ENCODE measurements at places on chromosomes 5 and 9.

DNA sequence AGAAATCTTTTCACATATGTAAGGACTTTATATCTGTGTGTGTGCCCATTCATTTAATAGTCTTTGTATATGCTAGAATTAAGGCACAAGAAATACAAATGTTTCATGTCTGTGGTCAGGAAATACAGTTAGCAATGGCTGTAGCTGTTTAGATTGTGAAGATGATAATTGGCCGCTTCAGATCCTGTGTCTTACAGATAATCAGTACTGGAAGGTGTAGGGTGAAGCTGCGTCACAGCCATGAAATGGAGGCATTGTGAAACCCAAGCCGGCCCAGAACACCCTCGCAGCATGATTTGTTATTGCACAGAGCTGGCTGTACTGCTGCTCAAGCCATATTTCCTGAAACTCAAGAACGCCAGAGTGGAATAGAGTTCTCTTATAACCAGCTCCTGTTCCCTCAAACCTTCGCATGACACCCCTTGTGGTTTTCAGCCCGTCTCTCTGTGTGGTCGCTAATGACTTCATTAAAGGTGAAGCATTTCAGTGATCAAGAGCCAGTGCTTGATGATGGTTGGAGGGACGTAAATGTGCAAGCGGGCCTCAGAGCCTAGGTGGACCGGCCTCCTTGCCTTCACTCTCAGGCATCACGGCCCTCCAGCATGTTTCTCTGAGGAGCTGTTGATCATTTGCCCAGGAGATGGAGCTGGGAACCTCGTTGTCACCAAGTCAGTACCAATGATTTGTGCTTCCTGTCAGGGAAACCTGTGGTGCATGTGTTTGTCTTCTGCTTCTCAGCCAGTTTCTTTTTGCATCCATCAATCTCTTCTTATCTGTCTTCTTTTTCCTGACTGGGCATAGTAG is 80.1 kb downstream of the F2RL2 start:
- DNase-seq = no peak

- no peak for DNase-seq
Observed at GRCh38 chr5:108720391-108720790, 27.3 kb upstream of the FER start.

DNA sequence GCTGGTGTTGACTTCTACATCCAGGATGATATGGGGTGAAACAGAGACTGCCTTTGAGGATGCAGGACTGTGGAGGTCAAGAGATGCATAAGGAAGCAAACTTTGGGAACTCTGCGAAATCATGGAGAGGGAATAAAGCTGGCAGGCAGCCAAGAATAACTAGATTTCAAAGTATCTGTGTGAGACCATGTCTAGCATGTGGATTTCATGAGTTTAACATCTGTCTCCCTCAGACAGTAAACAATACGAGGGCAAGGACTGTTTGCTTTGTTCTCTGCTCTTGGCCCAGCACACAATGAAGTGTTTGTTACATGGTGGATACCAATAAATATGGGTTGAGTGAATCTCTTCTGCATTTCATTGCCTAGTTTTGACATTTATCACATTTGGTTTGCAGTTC is 71.3 kb downstream of the RASEF start:
- no peak for DNase-seq

- DNase-seq = no peak
Observed at GRCh38 chr5:158889007-158889406, 210.7 kb downstream of the EBF1 start.

GRCh38 chr9:89021154-89021803 is 30.0 kb downstream of the S1PR3 start:
- DNase-seq = peak; percentile 60

GRCh38 chr5:11955331-11955730 is 51.1 kb upstream of the CTNND2 start:
- DNase-seq = no peak

GRCh38 chr9:38621434-38622287 is 1.3 kb upstream of the ANKRD18A start:
- no peak for DNase-seq

DNA sequence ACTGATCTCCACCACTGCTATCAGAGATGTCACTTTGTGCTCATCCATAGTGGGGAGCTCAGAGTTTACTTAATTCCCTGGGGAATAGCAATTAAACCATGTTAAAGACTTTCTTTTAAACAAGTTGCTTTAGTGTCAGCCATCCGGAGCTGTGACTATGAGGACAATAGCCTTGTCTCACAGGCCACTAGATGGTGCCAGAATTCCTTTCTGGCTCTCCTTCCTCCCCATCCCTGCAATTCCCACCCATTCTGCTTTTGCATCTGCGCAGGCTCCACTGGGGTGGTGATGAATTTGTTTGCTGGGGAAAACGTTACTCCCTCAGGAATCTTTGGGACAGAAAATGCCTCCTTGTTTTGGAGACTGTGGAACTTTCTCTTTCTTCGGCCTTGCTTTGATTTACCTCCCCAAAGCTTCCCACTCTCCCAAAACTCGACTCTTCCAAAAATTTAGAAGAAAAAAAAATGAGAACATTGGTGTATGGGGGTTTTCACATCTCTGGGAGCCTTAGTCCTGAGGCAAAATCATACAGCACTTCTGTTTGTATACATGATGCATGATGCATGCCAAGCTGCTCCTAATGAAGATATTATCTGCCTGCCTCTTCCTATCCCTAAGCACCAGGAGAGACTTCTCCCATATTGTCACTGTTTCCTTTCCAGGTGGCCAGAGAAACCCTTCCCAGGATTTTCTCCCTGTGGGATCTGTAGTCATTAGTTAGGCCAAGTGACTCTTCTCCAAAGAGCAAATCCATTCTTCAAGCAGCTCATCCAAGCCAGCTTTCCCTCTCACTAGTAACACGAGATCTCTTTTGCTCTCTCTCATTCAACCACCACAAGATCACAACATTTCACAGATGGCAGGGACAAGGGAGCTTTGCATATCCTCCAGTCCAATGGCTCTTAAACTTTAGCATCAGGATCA is 466.1 kb downstream of the TLR4 start:
- DNase-seq = peak; percentile 30

GRCh38 chr9:31137176-31138160 is 1247.0 kb upstream of the ACO1 start:
- peak; percentile 23 for DNase-seq

- no peak for DNase-seq
Observed at GRCh38 chr5:42404366-42404765, 18.9 kb upstream of the GHR start.

- no peak for DNase-seq
Observed at GRCh38 chr5:61362796-61363368, 30.8 kb downstream of the ZSWIM6 start.

GRCh38 chr9:135032041-135032835 is 55.2 kb upstream of the OLFM1 start:
- DNase-seq = no peak

GRCh38 chr9:95773053-95773418 is 102.5 kb upstream of the ERCC6L2 start:
- DNase-seq = no peak

DNA sequence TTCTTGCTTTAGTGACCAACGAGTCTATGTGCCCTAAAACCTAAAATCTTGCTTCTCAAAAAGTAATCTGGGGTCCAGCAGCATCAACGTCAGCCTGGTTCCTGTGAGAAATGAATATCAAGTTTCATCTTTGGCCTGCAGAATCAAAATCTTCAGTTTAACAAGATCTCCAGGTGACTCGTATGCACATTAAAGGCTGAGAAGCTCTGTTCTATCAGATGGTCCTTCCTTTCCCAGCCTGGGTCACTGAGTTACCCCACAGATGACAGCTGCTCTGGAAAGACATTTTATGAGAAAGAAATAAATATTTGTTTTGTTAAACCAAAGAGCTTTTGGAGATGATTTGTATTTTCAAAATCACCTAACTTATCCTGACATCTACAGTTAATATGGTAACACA is 75.8 kb downstream of the ADAMTSL1 start:
- no peak for DNase-seq

GRCh38 chr9:130892477-130893304 is 3.9 kb downstream of the QRFP start:
- DNase-seq = no peak

DNA sequence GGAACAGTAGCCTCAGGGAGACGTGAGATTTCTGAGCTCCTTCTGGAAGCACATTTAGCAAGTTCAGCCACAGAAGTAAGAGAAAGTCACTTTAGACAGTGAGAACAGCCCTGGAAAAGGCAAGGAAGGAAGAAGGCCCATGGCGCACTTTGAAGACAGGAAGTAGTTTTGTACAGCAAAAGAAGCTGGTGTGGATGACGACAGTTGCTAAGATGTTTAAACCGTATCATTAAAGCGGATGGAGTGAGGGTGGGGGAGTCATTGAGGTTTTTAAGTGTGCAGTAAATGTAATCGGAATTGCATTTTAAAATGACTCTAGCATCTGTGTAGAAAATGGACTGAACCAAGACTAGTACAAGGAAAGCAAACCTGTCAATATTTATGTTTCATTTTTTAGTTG is 15.3 kb upstream of the TRPM3 start:
- no peak for DNase-seq

- no peak for DNase-seq
Observed at GRCh38 chr5:140840978-140841962, at the start of gene PCDHA8. Gene PCDHA8, plus strand, starts transcription at chr5:140841187. Its CDS starts 135 bp downstream, at chr5:140841322.

- DNase-seq = peak; percentile 44
Observed at GRCh38 chr5:96807075-96807654, 580 bp downstream of the ERAP1 start.

DNA sequence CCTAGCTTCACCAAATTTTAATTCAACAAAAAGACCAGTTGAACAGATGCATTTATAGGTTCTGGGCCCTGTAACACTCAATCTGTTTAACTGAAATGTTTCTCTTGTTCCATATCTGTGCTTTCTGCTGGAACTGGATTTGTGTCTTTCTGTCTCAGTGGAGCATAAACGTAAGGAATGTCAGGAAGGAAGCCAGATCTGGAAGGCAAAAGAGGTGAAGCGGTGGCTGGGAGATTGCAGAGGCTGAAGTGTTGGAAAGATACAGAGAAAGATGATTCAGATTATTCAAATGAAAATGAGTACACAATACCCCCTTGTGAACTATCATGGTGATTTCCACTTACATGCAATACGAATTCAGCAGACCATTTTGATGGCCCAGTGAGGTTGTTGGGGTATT is 406.8 kb downstream of the BRINP1 start:
- DNase-seq = no peak

DNA sequence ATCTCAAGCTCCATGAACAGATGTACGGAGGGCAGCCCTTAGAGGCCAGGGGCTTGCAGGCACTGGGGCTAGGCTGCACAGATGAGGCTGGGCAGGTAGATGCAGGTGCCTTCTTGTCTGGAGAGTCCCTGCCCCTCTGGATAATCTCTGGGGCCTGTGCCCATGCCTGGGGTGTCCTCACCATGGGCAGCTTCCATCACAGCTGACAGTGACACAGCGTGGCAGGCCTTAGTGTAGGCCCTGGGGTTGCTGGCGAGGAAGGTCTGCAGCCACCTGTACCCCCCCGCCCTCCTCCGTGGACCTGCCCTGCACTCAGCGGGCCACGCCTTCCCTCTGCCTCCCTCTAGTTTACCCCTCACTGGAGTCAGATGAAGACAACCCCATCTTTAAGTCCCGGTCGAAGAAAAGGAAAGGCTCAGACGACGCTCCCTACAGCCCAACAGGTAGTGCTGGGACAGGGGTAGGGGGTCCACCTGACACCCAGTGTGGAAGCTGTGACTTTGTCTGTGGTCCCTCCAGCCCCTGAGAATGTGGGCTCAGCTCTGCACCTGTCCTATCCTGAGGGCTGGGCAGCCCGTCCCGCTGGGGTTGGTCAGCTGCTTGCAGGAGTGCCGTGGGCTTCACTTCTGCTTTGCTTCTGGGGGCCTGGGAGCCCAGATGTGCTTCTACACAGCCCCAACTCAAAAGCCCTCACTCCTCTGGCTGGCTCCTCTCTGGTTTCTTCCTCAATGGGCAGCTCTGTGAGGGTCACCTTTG is 98.4 kb downstream of the PHF2 start:
- no peak for DNase-seq

GRCh38 chr5:79612667-79613198 is 492 bp downstream of the TENT2 start:
- DNase-seq = no peak

- no peak for DNase-seq
Observed at GRCh38 chr9:132791699-132792240, 86.3 kb downstream of the AK8 start.

DNA sequence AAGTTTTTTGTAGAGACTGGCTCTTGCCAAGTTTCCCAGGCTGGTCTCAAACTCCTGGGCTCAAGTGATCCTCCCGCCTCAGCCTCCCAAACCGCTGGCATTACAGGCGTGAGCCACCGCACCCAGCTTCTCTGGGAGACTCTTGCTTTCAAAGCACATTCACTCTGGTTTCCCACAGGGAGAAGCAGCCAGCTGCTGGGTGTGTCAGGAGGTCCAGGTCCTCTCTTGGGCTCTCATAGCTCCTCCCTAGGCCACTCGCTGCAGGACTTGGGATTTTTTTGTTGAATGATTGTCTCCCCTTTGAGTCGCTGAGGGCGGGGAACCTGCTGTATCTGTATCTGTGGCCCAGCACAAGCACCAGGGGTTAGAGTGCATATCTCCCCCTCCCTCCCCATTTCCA is 68.4 kb upstream of the RAPGEF1 start:
- no peak for DNase-seq

- DNase-seq = no peak
Observed at GRCh38 chr5:98941131-98941883, 12.5 kb upstream of the CHD1 start.

GRCh38 chr5:10658265-10658664 is 94.4 kb downstream of the ANKRD33B start:
- DNase-seq = no peak

DNA sequence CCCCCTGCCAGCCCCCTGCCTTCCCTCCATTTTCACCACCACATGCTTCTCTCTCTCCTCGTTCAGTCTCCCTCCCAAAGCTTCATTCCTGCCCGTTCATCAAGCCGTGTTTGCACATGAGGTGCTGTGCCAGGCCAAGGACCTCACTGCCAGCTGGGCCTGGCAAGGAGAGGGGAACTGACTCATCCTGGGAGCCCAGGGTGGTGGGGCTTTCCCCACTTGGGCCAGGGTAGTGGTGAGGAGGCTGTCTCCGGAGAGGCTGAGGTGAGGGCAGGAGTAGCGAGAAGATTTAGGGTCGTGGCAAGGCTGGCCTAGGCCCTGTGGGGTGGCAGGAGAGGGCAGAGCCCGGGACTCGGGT is 30.4 kb upstream of the NOTCH1 start:
- DNase-seq = peak; percentile 17

DNA sequence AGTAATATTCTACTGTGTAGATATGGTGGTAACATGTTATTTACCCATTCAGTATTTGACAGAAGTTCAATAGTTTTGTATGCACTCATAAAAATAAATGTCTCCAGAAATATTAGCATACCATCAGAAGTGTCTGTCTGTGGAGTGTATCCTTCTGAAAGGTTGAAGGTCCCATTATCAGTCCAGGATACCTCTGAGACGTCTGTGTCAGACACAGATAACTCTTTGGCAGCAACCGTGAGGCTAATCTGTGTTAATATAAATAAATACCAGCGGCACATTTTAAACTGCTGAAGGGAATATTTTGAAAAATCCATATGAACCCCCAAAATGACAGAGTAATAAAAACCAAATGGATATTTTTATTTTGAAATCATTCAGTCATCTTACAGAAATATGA is 11.9 kb upstream of the ZNF622 start:
- DNase-seq = no peak

DNA sequence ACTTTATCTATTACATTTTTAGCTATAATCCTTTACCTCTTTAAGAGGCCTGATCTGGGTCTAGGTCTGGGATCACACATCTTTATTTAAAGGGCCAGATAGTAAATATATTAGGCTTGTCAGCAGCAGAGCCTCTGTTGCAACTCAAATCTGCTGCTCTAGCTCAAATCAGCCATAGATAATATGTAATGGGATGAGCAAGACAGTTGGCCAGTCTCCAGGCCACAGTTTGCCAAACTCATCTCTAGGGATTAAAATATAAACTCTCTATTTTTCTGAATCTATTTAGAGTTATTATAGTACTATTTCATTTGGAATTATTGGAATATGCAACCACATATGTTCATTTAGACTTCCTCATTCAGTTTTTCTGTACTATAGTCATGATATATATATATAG is 115.9 kb upstream of the MINAR2 start:
- DNase-seq = no peak

Measured in T1000 (cell line).